ENCODE measurements at places on chromosomes 6 and 20.

DNA sequence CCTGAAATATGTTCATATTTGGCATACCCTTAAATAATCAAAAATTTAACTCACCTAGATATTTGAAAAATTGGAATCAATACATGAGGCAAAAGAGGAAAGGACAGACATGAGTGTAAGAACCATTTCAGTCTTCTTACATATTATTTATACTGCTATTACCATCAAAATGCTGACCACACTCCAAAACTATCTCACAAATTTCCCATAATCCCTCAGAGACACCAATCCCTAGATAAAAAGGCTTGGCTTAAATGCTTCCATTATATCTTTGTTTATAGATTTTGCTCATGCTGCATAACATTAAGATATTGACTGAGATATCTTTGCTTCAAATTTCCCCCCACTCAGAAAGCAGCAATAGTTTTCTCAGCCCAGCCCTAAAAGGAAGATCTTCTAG, 11.7 kb upstream of the NT5DC1 start:
- no peak for DNase-seq

- DNase-seq: no peak
Measured at GRCh38 chr6:169558774-169559441, 142.9 kb downstream of the WDR27 start.

- no peak for DNase-seq
Measured at GRCh38 chr20:13249118-13249797, 28.2 kb downstream of the ISM1 start.

DNA sequence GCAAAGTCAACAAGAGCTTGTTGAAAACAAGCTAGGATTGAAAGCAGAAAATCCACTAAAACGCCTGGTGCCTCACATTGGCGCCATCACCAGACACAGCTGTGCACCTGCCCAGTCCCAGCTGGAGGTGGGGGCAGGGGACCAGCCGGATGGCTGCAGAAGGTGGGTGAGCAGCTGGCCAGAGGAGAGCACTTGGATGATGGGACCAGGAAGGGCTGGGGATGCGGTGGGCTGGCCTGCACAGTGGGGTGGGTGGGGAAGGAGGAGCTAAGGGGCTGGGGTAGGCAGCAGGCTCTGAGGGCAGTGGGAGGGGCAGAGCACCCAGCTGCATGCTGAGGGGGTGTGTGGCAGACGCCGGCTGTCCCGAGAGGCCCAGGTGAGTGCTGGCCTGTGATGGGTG, 7.1 kb downstream of the CABLES2 start:
- DNase-seq: no peak

GRCh38 chr6:1129131-1129530, 182.8 kb upstream of the FOXQ1 start:
- DNase-seq: no peak

DNA sequence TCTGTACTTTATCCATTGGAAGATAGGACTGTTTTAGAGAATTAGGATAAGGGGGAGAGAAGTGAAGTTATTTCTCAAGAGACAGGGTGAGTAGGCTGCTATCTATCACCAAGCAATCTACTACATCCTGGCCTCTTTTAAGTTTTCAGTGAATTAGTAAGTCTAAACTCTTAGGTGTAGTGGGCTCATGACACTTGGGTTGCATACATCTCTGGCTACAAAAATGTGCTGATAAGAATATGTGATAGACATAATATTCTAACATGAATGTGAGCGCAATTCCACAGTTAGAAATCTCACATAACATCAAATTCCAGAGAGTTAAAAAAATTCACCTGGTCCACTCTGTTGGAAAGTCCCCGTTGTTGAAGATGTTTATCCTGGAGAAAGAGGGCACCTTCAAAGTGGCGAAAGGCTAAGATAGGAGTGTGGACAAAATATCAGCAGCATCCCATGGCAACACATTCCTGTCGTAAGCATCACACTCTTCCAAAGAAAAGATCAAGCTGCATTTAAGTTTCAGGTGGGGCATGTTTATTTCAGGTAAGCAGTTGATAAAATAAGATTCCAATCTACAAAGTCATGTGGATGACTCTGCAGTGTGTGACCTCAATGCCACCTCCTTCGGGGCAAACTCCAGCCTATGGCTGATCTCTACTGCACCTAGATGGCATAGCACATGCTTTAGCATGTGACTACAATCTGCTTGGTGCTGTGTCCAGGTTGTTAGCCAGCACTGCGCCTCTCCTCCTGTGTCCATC, 111.7 kb upstream of the NEDD9 start:
- DNase-seq: no peak

DNA sequence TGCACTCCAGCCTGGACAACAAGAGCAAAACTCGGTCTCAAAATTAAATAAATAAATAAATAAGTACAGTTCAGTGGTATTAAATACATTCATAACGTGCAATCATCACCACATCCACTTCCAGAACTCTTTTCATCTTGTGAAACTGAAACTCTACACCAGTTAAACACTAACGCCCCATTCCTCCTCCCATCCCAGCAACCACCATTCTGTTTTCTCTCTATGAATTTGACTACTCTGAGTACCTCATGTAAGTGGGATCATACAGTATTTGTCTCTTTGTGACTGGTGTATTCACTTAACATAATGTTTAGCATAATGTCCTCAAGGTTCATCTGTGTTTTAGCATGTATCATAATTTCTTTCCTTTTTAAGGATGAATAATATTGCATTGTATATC, 29.1 kb upstream of the SCML4 start:
- DNase-seq: no peak

DNA sequence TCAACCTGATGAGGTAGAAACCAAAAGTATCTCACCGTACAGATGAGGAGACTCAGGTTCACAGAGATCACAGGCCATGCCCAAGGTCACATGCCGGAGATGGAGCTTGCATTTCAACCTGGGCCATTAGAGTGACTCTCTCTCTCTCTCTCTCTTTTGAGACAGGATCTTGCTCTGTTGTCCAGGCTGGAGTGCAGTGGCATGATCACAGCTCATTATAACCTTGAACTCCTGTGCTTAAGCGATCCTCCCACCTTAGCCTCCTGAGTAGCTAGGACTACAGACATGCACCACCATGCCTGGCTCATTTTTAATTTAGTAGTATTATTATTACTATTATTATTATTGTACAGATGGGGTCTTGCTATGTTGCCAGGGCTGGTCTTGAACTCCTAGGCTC, 2.8 kb upstream of the CSNK2A1 start:
- no peak for DNase-seq

DNA sequence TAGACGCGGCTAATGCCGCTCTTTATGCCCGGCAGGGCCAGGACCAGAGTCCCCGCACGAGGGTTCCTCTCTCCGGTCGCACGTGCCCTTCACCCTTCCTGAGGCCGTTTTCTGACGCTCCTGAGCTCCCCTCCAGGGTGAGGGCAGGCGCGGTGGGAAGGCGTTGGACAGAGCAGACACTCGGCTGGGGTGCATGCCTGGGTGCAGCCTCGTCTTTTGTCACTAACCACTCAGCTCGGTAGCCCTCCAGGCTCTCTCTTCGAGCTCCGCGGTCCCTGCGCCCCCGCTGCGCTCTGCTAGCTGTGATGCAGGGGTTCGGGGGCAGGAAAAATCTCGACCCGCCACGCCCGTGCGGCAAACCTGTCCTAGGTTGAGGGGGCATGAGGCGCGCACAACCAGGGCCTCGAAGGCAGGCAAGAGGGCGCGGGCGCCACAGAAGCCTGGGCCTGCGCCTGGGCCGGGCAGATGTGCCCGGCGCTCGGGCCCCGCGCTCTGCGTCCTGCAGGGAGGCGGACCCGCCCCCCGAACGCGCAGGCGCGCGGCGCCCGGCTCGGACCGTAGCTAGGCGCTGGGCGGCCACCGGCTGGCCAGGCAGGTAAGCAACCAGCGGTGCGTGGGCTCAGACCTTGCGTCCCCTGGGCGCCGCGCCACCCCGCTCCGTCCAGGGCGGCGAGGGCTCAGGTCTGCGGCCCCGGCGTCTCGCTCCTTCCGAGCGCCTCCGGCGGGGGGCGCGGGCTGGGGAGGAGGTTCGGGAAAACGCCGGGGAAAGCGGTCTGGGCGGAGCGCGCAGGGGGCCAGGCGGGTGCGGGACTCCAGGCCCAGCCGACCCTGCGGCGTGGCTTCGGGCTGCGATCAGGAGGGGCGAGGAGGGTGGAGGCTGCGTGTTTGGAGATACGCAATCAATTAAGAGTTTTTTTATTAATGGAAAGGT, at the start of gene L3MBTL1:
L3MBTL1 (plus strand) TSS at position 548 of the 931 bp plus-strand sequence. CDS start 5,807 bp downstream, outside the sequence.
- no peak for DNase-seq

DNA sequence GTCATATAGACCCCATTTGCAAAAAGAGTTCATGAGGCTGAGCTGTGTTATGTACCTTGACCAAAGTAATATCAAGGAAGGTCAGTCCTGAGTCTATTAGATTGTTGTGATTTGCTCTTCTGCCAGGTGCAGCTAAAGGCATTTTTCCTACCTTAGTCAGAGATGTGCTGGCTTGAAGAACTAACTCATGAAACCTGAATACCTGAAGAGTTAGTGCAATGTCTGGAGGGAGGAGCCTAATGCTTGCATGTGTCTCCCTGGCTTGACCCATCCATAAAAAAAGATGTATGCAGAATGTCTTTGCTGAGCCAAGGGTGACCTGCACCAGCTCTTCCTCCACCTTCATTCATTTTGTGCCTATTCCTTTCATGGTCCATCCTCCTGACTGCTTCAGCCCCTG, 742.0 kb downstream of the KIF16B start:
- no peak for DNase-seq

GRCh38 chr20:49685161-49685601, 28.5 kb downstream of the B4GALT5 start:
- DNase-seq: no peak

GRCh38 chr20:56664796-56665195, 35.7 kb downstream of the TFAP2C start:
- DNase-seq: no peak

- DNase-seq: no peak
Measured at GRCh38 chr20:18778690-18779392, 34.7 kb upstream of the SCP2D1 start.

DNA sequence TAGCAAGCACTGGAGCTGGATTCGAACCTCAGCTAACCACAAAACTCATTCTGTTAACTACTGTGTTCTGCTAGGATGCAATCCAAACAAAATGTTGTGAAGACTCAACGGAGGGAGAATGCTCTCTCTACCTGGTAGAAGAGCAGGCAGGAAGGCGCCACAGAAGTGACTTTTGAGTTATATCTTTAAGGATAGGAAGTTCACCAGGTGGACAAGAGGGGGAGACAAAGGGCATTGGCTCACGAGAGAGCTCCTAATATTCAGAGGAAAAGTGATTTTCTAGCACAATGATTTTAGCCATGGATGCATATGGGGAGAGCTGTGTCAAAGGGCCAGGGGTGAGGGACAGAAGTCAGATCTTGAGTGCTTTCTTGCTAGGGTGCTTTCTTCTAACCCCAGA, 108.4 kb upstream of the MAFB start:
- DNase-seq: no peak

DNA sequence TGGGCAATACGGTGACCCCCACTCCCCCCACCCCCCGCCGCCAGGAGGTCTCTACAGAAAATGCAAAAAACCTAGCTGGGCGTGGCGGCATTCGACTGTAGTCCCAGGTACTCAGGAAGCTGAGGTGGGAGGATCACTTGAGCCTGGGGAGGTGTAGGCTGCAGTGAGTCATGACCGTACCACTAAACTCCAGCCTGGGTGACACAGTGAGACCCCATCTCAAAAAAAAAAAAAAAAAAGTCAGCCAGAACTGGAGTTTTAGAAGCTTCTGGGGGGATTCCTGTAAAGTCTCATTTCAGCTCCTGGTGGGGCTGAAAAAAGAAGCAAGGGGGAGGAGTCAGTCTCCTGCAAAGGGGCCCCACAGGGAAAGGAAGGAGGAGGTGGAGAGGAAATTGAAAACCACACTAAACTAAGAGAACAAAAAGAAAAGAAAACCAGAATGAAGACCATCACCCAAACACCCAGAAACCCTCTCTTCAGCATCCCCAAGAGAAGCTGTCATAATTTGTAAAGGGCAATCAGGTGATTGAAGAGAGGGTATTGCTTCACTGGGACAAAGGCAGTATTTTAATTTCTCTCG, 50.4 kb downstream of the NOL4L start:
- DNase-seq: no peak

DNA sequence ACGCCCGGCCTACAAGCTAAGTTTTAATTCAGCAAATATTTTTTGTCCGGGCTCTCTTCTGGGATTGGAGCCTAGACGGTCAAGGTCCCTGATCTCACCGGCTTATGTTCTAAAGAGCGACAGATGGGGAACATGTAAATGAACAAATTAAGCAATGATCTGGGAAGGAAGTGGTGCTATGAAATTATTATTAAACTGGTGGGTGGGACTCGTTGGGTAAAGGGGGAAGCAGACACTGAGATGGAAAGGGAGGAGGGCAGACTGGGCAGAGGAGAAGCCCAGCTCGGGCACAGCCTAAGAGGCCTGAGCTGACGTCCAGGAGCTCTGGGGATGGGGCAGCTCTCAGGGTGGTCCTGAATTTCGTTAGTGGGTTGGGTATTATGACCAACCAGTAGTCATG, 81.8 kb upstream of the AGPAT4 start:
- DNase-seq: no peak

DNA sequence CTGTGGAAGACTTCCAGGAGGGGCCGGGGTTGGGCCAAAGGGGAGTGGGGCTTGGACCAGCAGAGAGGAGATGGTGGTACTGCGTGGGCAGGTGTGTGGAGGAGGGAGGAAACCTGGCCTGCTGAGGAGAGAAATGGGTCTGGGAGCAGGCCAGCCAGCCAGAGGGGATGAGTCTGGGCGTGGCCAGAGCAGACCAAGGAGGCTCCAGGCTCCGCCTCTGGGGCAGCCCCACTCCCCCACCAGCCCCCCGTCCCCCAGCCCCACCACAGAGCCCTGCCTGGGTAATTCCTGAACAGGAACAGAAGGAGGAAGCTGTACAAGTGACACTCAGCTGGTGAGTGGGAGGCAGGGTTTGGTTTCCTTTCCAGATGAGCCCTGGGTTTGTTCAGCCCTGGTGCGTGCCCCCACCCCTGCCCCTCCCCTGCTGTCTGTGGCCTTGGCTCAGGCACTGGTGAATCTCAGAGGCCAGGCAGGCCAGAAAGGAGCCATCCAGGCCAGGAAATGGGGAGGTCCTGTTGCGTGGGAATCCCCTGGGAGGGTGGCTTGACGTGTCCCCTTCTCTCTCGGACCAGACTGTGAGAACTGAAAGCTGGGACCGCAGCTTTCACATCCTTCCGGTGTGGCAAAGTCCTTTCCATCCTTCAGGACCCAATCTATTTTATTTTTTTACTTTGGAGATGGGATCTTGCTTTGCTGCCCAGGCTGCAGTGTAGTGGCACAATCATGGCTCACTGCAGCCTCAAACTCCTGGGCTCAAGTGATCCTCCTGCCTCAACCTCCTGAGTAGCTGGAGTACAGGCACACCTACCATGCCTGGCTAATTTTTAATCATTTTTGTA, 9.4 kb upstream of the SRC start:
- peak; percentile 89 for DNase-seq

GRCh38 chr6:166492092-166492741, 94.3 kb downstream of the RAMACL start:
- no peak for DNase-seq

DNA sequence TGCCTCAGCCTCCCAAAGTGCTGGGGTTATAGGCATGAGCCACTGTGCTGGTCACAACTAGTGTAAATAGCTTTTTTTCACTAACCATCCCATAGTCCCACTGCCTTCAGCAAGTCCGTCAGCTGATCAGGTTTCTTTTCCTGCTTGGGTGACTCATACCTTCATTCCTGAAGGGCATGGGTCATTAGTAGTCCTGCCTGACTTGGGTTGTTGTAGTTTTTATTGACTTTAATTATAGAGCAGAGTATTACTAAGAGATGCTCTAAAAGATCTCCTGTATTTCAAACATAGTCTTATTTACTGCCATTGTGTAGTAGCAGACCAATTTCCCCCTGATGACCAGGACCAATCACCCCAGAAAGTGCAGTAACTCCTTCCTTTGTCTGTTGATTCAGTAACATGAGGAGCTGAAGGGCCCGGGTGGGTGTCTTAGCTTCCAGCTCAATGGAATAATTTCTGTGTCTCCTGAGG, 25.8 kb downstream of the HLA-C start:
- DNase-seq: no peak
